ENCODE measurements at places on chromosomes 4 and X.
A peak's percentile ranks its signal among the peaks of the same experiment; 100 is the strongest.

GRCh38 chrX:134721766-134722532 lies 63.7 kb upstream of the PLAC1 start:
- no peak for DNase-seq

DNA sequence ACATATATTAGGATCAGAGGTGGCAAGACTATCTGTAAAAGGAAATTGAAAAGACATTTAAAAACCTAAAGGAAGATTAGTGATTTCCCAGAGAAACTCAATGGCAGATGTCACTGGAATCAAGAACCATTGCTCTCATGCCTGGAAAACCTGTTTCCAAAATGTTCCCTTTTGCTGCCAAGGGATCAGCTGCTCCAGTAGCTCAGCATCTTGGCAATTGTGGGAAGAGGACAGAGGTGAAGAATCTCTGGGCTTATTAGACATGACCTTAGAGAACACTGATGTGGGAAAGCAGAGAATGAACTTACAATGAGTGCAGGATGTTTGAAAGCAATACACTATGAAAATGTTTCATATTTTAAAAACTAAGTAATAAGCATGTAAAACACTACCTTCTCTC lies 98.3 kb downstream of the SHROOM3 start:
- no peak for DNase-seq

DNA sequence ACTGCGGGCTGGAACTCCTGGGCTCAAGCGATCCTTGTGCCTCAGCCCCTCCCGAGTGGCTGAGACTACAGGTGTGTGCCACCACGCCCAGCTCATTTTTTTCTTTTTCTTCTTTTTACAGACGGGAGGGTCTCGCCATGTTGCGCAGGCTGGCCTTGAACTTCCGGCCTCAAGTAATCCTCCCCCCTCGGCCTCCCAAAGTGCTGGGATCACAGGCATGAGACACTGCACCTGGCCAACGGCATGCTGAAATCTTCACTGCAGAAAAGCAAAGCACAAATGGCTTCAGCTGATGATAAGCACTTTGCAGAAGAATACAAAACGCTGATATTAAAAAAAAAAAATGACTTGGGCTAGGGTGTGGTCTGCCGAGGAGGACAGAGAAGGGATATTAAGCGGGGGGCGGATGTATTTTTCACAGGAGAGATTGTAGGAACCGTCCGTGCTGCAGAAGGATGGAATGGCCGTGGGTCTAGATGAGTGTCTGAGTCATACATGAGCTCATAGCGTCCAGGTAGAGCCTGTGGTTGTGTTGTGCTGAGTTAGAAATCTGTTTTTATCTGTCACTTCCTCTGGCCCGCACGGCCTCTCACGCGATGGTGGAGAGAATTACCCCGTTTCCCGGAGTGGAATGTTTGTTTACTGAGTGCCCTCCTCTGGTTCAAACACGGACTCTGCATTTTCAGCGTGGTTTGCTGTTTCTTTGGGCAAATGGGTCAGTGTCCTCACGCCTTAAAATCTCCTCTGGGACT lies 8.5 kb upstream of the AKAP17A start:
- DNase-seq = peak; percentile 78

GRCh38 chr4:130336585-130337217 lies 1240.7 kb downstream of the C4orf33 start:
- no peak for DNase-seq

GRCh38 chr4:71545168-71545567 lies 206.3 kb downstream of the SLC4A4 start:
- DNase-seq = no peak

GRCh38 chrX:44072631-44073030 lies 99.4 kb upstream of the NDP start:
- DNase-seq = no peak

Measured in GM13976 (cell line).